Kidney (tissue), 22 donors: ENCODE measurements at places on chromosomes 1 and 21. TPM values are rescaled to one million over a fixed set of nuclear protein-coding genes. Genes with fewer than 3 reads are reported as not detected.

- peak; percentile 35 for DNase-seq
Measured at GRCh38 chr1:181583598-181583997, 100.3 kb downstream of the CACNA1E start.

GRCh38 chr1:63617450-63617849 lies 24.2 kb downstream of the PGM1 start:
- no peak for DNase-seq

- DNase-seq: peak; percentile 34
Measured at GRCh38 chr21:35239811-35240219, 190.7 kb upstream of the RUNX1 start.

DNA sequence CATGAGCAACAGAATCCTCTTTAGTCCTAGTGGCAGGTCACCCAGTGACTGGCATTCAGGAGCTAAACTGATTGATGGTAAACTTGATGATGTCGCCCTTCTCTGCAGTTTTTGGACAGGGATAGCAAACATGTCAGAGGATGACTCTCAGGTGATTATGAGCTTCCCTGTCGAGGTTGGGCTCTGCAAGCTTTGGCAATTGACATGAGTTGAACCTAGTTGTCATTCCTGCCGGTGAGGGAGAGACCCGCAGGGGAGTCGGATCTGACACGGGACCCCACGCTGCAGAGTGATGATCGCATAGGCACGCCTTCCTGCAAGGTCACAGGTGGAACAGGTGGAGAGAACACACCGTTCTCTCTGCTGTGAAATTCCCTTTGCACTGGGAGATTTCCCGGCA lies 438.0 kb upstream of the VAMP3 start:
- DNase-seq: no peak

DNA sequence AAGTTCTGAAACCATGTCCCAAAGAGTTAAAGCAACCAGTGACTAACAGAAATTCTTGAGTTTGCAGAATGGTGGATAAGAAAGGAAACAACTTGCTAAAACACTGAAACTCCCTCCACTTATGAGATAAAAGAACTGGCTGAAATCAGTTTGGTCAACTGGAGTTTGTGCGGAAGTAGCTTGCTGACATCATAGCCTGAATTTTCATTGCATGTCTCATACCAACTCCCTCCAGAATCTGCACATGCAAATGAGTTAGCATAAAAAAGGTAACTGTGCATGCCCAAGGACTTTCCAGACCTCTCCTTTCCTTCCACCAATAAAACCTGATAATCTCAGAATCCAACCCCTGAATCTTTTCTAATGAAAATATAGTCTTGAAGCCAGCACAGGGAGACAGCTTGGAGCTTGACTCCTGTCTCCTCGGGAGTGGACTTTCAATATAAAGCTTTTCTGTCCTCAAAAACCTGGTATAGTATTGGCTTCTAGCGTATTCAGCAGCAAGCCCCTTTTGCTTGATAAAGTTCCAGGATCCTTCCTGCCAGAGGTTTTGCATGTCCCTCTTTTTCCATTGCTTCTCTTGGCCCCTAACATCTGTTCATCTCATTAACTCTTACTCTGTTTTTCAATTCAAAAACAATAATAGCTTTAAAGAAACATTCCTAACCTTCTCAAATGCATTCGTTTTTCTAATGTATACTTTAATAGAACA lies 785.8 kb upstream of the ADGRL4 start:
- DNase-seq: no peak

DNA sequence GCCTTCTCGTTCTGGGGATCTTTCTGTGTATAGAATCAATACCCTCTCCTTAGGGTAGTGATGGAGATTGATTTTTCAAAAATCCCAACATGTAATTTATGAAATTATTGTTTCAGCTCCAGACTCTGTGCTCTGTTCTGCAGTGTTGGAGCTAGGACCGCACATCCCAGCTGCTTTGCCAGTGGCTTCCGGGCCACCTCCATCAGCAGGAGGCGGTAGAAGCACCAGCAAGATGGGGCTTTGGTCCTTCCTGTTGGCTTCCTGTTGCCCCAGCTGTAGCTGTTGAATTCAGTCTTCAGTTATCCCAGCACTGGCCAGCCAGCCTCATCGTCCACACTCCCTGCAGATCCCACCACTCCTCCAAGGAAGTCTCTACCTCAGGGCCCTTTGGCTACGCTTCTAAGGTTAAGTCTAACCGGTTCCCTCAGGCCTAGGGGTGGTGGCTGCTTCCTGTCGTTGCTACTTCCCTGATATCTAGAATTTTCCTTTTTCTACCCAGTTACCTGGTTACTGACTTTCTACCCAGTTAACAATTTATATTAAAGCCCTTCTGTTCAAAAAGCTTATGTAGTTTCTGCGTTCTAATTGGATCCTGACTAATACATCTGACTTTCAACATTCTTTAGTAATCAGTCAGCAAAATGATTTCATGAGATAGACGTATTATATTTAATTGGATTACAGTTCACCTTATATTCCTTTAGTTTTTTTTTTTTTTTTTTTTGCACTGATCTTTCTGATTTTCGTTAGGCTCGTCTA lies 24.6 kb downstream of the GALNT2 start:
- no peak for DNase-seq

GRCh38 chr1:220970311-220970710 lies 91.1 kb downstream of the HLX start:
- no peak for DNase-seq

- DNase-seq: no peak
Measured at GRCh38 chr1:13908128-13908527, 208.1 kb downstream of the PRDM2 start.

GRCh38 chr1:113416496-113416895 lies 26.2 kb downstream of the MAGI3 start:
- no peak for DNase-seq

DNA sequence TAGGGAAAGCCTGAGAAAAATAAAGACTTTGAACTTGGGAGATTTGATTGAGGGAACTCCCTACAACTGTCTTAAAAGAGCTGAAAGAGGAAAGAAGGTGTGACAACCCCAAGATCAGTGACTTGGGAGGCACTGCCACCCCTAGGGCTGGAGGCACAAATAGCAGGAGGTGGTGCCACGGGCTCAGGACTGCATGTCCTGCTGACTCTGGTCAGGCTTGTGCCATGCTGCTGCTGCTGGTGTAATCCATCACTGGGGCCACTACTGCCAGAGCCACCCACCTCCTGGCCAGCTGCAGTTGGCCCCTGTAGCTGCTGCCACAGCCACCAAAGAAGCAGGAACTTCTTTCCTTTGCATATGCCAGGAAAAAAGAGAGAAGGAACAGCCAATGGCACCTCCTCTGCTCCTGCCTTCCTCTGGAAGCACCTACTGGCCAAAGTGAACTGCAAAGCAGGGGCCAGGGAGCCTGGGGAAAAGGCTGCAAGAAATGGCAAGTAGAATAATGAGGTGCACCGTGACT lies 730.3 kb downstream of the PTPRU start:
- DNase-seq: peak; percentile 4

DNA sequence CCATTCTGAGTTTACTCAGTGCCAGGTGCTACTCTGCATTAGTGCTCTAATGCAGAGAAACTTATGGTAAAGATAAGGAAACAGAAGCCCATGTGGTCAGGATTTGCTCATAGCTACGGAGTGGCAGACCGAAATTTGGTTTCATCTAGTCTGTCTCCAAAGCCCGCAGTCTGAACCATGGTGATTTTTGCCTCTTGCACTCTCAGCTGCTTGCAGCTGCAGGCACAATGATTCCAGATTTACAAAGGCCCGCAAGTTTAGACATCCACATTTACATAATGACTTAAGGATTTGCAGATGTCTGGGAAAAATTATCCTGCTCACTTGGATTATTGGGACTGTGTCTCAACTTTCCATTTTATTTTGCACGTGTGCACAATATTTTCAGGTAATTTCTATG lies 161.3 kb upstream of the KCNJ6 start:
- no peak for DNase-seq

DNA sequence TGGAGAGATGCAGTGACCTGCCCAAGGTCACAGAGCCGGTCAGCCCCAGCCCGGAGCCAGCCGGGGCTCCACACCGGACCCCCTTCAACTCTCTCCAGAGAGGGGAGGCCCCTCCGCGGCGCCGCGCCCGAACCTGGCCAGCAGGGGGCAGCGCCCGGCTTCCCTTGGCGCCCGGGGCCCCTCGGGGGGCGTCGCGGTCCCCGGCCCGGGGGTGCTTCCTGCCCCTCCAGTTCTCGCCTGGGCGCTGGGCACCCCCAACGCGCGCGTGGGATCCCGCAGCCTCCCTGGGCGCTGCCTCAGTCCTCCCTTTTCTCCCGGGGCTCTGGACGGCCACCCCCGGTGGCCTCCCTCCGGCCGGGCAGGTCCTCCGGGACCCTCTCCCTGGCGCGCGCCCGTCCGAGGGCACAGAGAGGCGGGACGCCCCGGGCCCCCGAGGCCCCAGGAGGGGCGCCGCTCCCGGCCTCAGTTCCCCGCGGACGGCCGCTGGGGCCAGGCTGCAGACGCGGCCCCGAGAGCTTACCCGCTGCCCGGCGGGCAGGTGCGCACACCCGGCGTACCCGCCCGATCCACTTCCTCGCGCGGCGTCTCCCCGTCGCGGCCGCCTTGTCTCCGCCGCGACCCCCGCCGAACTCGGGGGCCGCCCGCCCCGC lies 406 bp downstream of the HTR1D start:
- peak; percentile 48 for DNase-seq

- no peak for DNase-seq
Measured at GRCh38 chr1:116514708-116515525, 55.9 kb downstream of the CD58 start.

- no peak for DNase-seq
Measured at GRCh38 chr1:11541956-11542355, 63.0 kb downstream of the DISP3 start.

- DNase-seq: peak; percentile 30
Measured at GRCh38 chr1:235843461-235843961, 23.2 kb downstream of the LYST start.

DNA sequence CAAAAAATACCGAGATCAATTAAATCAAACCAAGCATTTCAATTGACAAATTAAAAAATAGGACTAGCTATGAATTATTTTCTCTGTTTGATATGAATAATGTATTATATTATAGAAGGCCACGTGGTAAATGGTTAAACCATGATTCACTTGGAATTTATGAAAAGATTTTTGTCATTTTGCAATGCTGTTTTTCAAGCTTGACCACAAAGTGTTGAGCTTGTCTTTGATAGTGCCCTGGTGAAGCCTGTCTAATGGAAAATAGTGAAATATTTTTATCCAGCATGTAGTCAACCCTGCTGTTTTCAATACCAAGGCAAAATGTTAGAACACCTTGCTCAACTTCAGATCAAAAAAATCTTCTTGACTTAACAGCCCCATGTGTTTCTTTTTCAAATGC lies 288.0 kb upstream of the PRMT6 start:
- DNase-seq: no peak

DNA sequence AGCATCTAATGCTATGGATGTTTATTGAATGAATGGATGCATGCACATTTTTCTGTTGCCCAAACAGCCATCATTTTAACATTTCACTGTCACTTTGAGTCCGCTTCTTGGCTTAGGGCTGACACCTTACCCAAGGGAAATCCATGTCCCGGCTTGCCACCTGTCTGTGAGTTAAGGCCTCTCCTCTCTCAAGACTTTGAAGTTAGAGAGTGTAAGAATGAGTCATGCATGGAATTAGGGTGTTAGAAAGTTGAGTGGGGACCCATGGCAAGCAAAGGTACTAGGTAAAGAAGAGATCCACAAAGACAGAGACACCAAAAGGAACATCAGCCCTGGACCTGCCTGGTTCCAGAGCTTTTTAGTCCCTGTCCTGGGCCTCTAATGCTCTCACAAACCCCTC lies 35.1 kb downstream of the ATP1A1 start:
- no peak for DNase-seq

GRCh38 chr1:205596876-205597275 lies 34.9 kb downstream of the ELK4 start:
- no peak for DNase-seq

KRTAP19-1 gene
- total RNA-seq: not detected

ANGPTL3 gene
- 0.41 TPM for total RNA-seq

OR6K3 gene
- not detected for total RNA-seq

GRHL3 gene
- 1.7 TPM for total RNA-seq

OSCP1 gene
- total RNA-seq: 22.0 TPM
